NCI-H1092 (cell line): ENCODE measurements at places on chromosomes 2 and 18.

DNA sequence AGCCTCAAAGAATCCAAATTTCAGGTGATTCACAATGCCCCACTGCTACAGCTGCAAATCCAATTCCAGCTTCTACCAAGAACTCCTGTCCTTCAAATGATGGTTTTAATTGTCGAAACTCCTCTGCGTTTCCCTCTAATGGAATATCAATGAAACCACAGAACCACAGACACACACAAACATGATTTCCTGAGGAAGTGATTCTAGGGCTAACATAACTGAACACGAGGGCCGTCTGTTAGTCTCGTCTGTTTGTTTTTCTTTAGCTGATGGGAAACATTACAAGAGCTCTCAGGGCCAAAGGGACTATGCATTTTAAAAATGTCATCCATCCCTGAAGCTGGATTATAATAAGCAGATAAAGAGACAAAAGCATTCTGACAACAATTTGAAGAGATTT is 59.4 kb downstream of the RNF152 start:
- DNase-seq: no peak

- DNase-seq: no peak
Measured at GRCh38 chr18:40079786-40080185, 1875.2 kb upstream of the PIK3C3 start.

DNA sequence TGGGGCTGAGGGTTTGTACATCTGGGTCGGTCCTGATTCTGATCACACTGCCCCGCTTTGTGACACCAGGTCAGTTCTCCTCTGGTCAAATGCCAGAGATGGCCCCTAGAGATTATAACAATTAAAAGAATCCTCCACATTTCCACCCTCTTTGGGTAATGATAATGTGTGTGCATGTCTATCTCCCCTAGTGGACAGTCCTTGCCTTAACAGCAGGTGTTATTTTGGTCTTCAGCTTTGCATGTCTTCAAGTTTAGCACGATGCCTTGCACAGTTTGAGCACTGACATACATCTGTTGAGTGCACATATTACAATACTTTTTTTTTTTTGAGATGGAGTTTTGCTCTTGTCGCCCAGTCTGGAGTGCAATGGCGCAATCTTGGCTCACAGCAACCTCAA is 25.7 kb upstream of the COX7A2L start:
- DNase-seq: no peak

DNA sequence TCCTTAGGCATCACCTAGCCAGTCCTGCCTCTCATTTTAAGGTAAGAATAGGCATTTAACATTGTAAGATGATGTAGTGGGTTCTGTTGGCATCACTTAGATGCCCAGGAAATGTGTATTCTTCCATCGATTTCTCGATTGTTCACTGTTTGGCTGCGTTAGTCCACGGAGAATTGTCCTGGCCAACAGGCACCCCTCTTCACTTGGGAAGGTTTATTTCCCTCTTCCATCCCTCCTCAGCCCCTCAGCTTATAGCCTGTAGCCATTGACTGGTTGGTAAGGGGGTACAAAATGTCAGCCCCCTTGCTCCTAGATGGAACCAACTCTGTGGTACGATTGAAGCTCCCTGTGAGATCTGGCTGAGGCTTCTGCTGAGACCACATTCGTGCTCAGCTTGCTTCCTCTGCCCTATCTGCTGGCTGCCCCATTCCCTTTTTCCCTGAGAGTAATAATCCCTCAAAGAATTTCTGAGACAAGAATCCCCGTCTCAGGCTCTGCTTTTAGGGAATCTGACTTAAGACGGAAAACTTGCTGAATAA is 43.4 kb downstream of the PLEKHA3 start:
- DNase-seq: no peak

GRCh38 chr2:128139624-128140023 is 48.6 kb downstream of the UGGT1 start:
- no peak for DNase-seq

- no peak for DNase-seq
Measured at GRCh38 chr18:61471541-61471940, 138.3 kb downstream of the CDH20 start.

- no peak for DNase-seq
Measured at GRCh38 chr2:144370937-144371584, 148.9 kb downstream of the ZEB2 start.

DNA sequence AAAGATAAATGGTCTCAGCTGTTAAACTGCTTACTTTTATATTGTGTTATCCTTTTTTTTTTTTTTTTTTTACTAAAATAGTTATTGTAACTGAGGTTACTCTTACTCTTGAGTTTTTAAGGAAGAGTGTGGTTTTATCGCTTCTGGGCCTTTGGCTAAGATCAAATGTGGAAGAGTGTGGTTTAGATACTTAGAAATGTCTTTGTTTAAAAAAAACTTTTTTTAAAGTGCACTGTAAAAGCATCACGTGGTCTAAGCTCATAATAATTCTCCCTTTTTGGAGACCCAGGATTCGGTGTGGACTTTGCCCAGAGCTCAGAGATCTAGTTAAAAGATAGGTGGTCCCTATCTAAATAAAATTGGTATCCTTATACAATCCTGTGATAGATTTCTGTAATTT is 11.9 kb upstream of the OXER1 start:
- DNase-seq: no peak

GRCh38 chr2:126911111-126911796 is 12.6 kb downstream of the TEX51 start:
- DNase-seq: no peak

GRCh38 chr2:43605079-43605655 is 9.3 kb upstream of the THADA start:
- DNase-seq: peak; percentile 12

- no peak for DNase-seq
Measured at GRCh38 chr18:54089749-54090459, 134.6 kb downstream of the MBD2 start.

- no peak for DNase-seq
Measured at GRCh38 chr2:223916181-223916920, 28.8 kb downstream of the WDFY1 start.

- no peak for DNase-seq
Measured at GRCh38 chr2:138432971-138433370, 68.6 kb upstream of the SPOPL start.

DNA sequence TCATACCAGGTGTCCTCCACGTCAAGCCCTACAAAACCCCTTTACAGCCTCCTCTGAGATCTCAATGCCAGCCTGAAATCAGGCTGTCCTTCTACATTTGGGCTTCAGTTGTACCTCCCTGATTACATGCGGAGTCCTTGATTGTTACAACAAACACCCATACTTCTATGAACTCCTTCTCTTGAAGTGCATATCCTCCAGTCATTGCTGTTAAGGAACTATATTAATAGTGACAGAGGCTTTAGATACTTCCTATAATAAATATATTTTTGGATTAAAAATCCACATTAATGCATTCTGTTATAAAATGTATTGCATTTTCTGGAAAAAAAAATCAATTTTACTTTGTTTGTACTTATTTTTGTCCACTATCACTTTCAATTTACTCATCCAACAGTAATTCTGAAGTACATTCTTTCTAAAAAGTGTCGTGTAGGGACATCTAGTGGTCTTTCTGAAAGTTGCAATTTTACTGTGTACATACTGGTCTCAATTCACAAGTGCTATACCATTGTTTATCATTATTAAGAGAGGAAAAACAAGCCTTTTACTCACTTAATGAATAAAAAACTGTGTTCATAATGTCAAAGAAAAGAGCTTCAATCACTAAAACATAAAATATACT is 316.4 kb downstream of the DSEL start:
- DNase-seq: peak; percentile 68

DNA sequence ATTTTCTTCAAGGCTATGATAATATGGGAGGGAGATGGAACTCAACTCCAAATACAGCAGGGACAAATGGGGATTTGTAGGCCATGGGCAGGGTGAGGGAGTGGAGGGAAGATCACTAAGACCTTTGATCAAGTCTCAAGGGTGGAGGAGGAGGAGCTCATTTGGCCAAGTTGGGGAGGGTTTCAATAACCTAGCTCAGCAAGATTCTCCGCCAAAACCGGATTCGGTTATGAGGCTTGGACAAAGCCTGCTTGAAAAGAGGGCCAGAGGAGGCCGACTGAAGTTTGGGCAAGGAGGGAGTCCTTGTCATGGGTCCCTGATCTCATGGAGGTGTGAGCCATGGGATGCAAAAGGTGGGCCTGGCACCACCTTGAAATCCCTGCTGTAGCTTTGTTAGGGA is 68.8 kb downstream of the TSN start:
- DNase-seq: no peak

DNA sequence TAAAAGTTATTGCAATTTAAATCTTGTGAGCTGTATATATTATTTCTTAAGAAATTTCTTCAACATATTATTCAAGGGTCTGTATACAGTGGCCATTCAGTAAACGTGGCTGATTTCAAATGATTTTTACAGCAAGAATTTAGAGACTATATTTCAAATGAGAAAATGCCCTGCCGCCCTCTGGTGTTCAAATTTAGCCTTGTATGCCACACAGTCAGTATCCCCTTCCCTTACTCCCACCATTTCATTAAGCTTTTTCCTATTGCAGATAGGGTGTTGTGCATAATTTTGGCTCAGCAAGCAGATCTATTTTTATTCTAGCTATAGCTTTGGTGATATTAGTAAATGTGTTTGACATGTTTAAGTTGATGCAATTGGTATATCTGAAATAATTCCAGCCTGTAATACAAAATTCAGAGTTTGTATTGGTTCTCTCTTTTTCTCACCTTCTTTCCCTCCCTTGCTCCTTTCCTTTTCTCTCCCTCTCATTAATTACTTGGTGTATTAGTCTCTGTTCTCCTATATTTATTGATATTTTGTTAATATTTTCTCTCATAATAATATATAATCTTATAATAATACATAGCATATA is 22.8 kb upstream of the SCN7A start:
- peak; percentile 11 for DNase-seq

- DNase-seq: no peak
Measured at GRCh38 chr2:11357428-11357972, 13.1 kb upstream of the ROCK2 start.

- DNase-seq: peak; percentile 42
Measured at GRCh38 chr18:63016270-63016669, 300.9 kb downstream of the PHLPP1 start.

DNA sequence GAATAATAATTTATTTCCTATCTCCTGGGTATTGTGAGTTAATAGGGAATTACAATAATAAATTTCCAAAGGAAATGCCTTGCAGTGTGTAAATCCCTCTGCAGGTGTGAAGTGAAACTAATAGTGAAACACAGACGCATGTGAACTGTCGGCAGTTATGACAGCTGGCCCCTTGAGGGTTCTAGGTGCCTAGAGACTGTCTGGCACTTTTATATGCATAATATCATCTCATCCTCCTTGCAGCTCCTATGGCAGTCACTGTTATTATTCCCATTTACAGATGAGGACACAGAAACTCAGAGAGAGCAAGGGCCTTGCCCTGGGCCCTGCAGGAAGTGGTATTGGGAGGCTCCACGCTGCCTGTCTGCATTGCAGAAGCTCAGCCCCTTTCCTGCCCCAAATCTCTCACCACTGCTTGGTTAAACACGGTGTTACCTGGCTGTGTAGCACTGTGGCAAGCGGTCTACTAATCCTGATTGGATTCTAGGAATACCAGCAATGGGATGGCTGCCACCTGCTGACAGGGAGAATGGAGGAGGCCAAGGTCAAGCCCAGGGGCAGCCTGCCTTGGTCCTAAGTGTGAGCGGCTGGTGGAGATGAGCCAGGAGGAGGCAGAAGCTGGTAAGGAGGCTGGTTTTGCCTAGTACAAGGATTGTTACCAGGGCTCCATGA is 32.8 kb upstream of the ACKR3 start:
- DNase-seq: no peak
